Caco-2 (cell line): ENCODE measurements at places on chromosomes 7 and 10.

DNA sequence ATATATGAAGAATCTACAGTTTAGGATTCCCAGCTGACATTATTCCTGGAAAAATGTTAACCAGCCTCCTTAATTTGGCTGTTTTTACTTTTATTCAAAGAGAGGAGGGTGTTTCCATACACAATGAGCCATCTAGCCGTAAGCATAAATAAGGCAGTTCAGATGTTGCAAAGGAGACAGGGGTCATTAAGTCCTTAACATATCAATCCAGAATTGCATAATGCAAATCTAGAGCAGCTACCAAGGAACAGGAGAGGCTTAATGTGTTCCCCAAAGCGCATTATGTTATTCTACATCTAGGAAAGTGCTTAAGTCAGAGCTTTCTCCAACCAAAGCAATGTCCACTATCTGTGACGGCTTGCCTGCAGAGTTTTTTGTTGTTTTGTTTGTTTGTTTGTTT, 32.4 kb upstream of the TCF7L2 start:
- DNase-seq = no peak

DNA sequence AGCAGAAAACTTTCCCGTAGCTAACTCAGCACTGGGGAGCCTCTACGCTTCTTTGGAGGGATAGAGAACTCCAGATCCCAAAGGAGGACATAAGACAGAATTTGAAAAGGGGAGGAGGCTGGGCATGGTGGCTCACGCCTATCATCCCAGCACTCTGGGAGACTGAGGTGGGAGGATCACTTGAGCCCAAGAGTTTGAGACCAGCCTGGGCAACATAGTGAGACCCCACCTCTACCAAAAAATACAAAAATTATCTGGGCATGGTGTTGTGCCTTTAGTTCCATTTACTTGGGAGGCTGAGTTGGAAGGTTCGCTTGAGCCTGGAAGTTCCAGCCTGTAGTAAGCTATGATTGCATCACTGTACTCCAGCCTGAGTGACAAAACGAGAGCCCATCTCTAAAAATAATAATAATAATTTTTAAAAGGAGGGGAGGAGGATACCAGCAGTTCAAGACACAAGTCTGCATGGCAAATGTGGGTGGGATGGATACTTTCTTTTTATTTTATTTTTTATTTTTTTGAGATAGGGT, 165.9 kb upstream of the SH2B2 start:
- no peak for DNase-seq

DNA sequence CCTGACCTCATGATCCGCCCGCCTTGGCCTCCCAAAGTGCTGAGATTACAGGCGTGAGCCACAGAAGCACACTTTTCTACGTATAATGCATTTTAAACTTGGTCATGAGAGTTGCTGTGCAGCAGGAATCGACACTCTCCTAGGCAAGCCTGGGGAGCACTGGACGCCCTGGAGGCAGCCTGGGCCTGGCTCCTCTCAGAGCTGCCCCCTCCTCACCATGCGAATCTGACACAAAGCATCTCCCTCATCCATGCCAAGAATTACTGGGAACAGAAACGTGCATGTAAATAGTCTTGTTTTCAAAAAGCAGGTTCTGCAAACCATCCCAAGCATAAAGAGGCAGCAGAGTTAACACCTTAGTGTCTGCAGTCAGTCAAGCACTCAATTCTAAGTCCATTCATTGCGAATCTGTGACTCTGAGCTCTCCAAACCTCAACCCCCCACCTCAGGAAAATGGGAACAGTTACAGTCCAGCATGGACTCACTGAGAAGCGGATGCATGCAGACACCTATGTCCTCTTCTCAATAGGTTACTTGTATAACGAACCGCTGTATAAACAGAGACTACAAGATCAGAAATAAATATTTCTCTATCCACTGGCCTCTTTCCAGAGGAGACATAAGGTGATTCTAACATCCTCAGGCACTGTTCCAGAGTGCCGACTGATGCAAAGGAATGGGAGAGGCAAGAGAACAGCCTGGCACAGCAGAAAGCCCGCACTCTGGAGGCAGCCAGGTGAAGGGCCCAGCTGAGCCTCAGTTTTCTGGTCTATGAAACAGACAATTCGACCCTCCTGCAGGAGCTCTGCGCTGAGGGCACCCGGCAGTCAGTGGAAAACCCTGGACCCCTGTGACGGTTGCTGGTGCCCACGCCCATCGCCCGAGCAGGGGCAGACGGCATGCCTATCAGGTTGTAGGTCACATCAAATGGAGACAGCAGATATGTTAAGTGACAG, 68.9 kb downstream of the MAD1L1 start:
- no peak for DNase-seq

DNA sequence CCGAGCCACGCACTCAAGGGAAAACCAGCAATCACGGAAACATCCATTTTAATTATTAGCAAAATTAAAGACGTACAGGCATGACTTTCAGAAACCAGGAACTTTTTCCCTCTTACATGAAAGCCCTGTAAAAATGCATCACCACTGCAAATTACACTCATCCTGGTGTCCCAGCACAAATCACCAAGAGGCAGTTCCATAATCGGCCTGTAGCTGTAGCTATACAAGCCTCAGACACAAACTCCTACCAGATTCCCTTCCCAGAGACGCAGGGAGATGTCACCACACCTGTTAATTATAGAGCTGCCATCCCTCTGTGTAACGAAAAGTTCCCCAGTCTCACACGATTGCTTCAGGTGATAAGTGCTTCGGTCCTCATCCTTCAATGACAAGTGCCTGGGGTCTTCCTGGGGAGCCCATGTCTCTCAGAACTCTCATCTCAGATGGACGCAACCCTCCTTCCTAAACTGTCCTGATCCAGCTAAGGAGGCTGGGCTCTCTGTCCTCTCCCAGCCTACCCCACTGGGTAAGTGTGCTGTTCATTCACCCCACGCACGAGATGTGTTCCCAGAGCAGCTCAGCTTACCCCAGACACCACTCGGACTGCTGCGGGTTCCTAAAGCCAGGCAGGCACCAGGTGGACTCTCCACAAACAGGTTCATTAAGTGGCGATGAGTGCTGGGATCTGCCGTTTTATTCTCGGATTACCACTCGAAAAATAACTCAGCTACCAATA, 5.9 kb downstream of the FGFR2 start:
- no peak for DNase-seq

DNA sequence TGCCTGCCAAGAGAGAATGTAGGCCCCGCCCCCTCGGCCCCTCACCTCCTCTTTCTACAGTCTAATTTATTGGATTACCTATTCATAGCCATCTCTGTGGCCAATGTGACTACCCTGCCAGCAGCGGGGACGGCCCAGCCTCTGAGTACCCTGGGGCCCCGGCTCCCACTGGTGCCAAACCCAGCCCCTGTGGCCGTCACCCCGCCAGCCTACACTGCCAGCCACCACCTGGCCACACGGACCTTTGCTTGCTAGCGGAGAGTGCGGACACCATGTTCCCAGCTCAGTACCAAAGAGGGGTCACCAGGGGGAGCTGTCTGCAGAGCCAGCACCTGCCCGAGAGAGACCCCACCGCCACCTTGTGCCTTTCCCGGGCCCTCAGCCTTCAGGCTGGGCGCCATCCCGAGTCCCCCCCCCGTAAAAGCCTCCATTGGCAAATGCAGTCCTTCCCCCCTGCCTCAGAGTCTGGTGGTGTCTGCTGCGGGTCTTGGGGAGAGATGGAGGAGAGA, 511.1 kb downstream of the ZNF37A start:
- no peak for DNase-seq

- DNase-seq = no peak
Measured at GRCh38 chr7:131424219-131424822, 96.6 kb downstream of the MKLN1 start.

GRCh38 chr7:56079450-56080185, 13.1 kb downstream of the PHKG1 start:
- DNase-seq = no peak

DNA sequence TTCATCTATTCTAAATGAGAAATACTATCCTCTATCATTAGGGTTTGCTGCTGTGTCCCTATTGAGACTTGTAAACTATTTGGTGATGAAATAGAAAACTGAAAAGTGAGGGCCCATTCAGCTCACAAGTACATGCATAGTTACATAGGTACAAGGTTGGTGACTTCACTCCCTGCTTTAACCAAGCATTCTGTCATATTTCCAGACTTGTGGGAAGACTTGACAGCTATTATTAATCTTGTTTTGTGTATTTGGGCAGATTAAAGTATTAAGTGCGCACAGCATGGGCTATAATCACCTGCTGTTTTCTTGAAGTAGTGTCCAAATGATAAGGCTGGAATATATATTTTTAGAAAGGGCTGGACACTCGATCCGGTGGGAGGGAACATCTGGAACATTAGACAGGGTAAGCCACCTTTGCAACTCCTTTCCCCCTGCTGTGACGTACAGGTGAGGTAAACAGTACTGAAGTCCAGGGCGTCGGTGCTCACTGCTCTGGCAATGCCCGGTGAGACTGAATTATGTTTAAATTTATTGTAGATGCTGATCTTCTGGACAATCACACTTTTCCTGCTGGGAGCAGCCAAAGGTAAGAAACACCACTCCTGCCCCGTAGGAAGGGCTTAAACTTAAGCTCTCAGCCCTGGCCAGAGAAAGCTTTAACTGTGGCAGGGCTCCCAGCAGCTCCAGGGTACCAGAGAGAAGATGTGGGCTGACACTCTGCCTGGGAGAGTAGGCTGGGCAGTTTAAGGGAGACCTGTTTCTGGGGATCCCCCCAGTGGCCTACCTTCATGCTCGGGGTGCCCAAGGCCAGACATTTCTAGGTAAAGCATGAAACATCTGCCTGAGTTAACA, at the start of gene PNLIPRP1:
PNLIPRP1 (plus strand) TSS at position 370 of the 855 bp plus-strand sequence; CDS start at position 541, 171 bp downstream.
- DNase-seq = no peak

GRCh38 chr10:30456266-30456665, 22.3 kb downstream of the MAP3K8 start:
- no peak for DNase-seq

DNA sequence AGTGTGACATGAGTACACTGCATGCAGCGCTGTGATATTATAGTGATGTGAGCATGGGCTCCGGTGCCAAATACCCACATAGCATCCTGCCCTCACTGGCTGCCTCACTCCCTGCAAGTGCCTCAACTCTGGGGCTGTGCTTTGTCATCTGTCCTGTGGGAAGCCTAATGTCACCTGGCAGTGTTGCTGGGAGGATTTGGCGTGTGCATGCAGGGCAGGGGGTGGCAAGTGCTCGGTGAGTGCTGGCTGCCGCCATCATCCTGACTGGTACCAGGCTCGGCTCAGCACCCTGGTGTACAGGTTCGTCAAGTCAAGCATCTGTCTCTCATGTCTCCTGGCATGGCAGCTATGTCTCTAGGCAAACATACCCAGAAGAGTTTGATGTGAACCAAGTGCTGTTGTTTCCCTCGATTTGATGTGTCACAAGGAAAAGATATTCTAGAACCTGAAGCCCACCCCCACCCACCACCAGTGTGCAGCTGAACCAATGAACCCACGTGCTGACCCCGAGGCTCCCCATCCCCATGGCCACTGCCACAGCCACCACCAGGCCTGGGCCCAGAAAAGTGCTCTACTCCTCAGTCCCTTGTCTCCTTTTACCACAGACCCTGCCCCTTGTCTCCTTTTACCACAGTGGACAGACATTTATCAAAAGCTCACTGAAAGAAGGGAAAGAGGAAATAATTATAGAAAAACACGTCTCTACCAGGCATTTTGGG, 135.8 kb downstream of the MAPK8 start:
- no peak for DNase-seq

DNA sequence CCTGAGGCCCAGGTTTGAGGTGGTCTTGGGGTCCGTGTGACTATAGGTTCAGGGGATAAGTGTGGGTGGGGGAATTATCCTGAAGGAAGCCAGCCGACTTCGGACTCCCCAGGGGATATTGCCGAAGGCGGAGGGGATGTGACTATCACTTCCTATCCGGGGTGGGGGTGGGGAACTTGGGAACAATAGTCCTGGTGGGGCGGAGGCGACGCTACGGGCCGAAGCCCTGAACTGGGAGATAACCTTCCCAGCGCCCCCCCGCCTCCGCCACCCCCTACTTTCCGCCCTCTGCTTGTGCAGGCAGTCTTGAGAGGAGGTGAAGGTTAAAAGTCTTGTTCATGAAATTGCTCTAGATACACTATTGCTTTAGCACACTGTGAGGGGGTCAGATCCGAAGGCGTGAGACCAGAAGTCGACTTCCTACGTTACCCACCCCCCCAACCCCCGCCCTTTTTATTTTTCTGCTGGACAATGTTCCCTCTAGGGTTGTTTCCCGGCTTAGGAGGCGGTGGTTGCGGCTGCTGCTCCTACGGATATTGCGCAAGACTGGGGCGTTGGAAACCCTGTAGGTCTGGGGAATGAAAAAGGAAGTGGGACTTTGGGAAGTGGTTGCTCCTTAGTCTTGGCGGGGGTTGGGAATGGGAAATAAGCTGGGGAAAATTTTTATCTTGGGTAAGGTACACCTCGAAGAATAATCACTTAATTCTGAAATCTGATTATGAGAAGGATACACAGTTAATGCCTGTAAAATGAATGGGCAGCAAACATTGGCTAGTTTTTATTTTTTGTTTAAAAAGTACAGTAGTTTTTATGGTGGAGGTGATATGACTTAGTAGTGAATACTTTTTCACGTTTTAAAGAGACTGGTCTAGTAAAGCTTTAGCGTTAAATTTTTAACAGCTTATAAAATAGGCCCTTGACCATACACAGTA, 1.5 kb downstream of the PTPN12 start:
- peak; percentile 91 for DNase-seq

DNA sequence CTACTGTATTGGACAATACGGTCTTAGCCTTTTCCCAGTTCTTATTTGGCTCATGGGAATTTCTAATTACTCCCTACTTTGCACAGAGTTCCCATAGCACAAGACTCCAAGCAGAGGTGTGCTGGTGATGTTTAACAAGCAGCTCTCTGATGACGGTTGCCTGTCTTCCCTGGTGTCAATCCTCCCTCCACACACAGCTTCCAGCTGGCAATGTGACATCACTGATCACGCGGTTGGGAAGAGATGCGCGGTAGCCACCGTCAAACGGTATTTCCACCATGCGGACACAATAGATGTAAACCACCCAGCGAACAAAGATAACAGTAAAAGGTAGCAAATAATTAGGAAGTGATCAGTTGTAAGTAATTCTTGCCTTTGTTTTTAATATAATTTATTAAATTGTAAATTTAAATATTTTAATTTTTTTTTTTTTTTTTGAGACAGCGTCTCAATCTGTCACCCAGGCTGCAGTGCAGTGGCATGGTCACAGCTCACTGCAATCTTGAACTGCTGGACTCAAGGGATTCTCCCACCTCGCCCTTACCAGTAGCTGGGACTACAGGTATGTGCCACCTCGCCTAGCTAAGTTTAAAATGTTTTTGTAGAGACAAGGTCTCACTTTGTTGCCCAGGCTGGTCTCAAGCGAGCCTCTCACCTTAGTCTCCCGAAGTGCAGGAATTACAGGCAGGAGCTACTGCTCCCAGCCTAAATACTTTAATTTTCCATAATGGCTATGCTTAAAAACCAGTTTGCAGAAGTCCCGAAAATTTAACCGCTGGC, 36.3 kb upstream of the IL15RA start:
- no peak for DNase-seq
